Effector CD8-positive, alpha-beta T cell (primary cell): ENCODE measurements at places on chromosomes 12 and 14.

DNA sequence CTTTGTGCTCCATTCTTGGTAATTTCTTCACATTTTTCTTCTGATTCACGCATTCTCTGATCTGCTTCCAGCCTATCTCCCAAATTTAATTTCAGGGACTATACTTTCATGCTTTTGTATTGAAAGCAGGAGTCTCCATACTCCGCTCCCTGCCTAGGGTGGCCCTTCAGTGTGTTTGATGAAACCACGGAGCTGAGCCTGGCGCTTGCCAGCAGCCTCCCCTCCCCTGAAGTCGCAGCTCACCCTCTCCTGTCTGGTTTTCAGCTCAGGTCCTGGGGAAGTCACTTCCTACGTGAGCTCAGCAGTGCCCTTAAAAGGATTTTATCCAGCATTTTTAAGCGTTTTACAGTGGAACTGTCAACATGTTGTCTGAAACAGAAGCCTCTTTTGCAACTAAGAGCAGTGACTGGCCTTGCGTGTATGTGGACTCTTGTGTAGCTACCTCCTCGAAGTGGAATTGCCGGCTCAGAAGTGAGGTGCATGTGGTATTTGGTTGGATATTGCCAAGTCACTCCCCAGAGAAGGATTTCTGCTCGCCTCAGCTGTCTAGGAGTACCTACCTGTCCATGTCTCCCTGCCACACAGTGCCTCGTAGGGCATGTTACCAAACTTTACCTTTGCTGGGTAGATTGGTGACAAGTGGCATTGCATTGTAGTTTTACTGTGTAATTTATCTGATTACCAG, 78.5 kb downstream of the TESC start:
- DNase-seq = no peak

DNA sequence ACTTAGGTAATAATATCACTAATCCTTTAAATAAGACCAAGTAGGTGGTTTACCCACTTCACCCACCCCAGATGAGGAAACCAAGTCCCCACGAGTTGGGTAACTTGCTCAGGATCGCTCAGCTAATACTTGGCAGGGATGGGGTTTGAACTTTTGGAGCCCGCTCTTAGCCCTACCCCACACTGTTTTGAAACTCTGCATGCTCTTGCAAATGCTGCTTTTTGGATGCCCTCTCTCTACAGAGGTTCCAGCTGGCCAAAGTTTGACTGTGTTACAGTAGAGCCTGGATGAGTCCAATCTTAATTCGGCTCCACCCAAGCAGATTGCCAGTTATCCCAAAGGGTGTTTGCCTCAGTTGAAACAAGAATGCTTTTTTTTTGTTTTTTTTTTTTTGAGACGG, 6.8 kb downstream of the PLEKHG3 start:
- DNase-seq = no peak

DNA sequence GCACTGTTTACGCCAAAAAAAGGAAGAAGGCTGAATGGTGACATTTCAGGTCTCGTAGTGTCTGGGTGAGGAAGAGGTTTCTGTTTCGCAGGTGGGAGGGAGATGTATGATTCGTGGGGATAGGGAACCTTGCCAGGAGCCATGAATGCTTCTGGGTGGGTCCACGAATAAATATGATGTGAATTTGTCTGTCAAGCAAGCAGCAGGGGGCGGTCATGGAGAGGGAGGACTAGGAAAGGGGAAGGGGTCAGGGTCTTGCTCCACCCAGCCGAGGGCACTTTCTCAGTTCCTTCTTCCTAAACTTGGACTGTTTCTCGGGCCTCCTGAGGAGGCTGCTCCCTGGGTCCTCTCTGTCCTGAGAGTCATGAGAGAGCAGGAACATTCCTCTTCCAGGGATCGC, 72.5 kb downstream of the LGMN start:
- no peak for DNase-seq

DNA sequence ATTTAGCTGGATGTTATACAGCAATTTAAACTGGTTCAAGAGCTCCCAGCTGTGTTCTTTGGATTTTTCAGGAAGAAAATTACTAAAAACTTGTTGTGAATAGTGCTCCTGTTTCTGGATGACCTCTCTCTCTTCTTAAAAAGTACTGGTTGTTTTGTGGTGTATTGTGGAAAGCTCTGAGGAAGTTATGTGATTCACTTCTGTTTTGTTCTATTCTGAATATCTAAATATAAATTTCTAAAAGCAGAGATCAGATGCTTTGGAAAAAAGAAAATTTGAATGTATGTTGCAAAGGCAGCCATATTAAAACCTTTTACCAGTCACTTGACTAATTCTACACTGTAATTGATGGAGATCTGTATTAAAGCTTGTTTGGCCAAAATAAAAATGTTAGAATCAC, 3.4 kb upstream of the C3AR1 start:
- no peak for DNase-seq

DNA sequence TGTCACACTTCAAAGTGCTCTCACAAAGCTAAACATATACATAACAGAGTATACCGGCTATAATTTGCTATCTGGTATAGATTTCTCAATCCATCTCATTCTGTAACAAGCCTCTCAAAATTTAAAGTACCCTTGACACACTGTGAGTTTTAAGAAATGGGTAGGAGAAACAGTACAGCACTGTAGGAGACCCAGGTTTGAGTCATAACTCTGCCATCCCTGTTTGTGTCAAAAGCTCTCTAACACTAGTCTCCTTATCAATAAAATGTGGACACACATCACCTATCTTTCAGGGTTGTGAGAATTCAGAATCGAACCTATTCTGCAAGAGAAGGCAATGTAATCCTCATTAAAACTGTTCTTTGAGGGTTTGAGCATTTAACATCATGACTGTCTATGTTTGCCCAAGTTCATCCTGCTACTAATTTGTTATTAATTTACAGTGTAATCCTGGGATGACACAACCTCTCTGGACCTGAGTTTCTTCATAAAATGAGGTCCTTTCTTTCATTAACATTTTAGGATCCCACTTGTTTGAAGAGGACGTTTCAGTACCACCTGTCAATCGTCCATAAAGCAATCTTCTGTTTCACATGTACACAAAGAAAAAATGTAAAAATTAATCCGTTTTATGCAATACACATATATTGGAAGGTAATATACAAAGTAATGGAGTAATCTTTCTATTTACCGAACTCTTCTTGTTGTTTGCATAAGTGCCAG, 12.1 kb downstream of the SPTSSA start:
- no peak for DNase-seq

DNA sequence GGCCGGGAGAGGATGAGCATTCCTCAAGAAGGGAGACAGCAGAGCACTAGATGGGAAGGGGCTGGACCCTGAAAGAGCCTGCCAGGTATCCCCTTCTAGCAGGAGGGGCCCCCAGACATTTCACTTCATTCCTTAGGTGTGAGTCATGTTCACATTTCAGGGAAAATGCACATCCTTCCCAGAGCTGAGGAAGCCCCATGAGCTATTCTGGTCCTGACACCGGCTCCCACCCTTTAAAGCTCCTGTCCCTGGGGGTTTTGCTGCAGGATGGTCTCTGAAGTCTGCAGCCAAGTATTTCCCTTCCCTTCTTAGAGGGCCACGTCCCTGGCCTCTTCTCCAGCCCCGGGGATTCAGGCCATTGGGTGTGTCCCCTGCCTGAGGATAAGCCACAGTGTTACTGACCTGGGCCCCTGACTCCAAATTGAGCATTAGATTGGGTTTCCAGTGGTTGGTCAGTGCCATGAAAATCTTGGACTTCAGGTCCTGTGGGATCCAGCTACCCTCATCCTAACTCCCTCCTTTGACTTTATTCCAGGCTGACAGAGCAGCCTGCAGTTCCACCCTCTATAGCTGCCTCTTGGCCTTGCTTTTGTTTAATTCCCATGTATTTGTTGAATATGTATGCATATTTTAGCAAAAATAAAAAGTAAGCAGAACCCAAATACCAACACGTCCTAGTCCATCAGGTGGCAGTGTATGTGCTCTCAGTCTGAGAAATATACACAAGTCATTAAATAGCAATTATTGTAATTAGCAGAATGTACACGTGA, 267.1 kb downstream of the CACNA1C start:
- no peak for DNase-seq

GRCh38 chr12:99386907-99387306, 260.6 kb upstream of the GARIN6 start:
- no peak for DNase-seq

DNA sequence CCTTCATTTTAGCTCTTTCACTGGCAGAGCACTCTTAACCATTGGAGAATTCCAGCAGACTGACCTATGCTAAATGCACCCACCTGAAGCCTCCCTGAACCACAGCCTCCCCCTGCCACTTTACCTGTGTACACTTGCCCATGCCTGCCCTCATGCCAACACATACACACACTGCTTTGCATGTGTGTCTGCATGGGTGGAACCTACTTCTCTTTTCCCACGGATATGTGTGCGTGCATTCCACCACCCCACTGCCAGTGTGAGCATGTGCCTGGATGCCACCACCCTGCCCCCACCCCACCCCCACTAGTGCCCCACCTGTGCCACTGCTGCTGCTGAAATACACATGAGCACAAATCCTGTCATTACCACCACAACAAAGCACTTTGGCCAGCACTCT, 49.5 kb upstream of the EEA1 start:
- no peak for DNase-seq

DNA sequence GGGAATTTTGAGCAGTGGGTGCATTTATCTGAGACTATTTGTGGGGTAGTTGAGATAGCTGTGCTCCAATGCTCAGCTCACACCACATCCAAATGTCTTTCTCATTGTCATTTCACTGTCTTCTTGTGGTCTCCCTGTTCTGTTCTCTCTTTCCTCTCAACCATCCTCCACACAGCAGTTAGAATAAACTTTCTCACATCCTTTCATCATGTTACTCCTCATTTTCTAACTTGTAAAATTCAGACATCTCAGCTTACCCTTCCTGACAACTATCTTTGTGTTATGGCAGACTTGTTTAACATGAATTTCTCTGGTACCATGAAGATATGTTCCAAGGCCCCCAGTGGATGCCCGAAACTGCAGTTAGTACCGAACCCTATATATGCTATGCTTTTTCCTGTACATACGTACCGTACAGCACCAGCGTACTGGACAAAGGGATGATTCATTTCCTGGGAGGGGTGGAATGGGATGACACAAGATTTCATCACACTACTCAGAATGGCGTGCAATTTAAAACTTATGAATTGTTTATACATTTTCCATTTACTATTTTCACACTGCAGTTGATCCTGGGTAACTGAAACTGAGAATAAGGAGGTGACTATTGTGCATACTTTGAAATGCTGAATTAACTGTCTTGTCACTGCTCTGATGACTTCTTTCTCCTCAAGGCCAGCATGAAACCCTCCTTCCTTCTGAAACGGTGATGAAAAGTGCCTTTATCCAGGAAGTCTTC, 177.1 kb upstream of the SLC38A2 start:
- no peak for DNase-seq

DNA sequence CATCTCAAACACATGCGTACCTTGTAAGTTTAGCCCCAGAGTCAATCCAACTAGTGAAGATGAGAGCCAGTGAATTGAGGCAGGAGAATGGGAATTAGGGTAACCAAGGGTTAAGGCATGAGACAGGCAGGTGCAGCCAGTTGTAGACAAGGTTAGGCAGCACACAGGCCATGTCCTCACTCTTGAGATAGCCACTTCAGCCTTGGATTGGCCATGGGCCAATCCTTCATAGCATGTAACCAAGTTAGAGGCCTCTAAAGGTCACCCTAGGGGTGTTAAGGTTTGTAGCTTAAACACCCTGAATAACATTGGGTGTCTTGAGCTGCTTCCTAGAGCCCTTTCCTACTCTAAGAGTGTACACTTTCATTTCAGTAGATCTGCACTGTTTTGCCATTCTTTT, 208.2 kb upstream of the RBM19 start:
- DNase-seq = no peak

DNA sequence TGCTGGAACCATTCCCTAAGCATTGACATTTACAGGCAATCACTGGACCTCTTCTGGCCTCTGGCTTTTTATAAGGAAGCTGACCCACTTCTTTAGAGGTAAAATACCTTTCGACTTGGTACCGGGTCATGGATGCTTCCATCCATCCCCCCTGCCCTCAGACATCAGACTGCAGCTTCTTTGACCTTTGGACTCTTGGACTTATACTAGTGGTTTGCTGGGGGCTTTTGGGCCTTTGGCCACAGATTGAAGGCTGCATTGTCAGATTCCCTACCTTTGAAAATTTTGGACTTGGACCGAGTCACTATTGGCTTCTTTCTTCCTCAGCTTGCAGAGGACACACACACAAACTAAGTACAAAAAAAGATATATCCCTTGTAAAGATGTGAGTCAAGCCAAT, 86.1 kb downstream of the TTC6 start:
- DNase-seq = no peak

GRCh38 chr14:104702106-104702505, 12.7 kb downstream of the INF2 start:
- DNase-seq = no peak

- no peak for DNase-seq
Observed at GRCh38 chr12:7096979-7097378, 4.7 kb upstream of the C1R start.

GRCh38 chr14:26187996-26188620, 409.7 kb downstream of the NOVA1 start:
- no peak for DNase-seq

GRCh38 chr14:50037852-50038251, 78.5 kb downstream of the VCPKMT start:
- no peak for DNase-seq

GRCh38 chr12:100043631-100044030, 58.9 kb upstream of the ANKS1B start:
- DNase-seq = no peak

DNA sequence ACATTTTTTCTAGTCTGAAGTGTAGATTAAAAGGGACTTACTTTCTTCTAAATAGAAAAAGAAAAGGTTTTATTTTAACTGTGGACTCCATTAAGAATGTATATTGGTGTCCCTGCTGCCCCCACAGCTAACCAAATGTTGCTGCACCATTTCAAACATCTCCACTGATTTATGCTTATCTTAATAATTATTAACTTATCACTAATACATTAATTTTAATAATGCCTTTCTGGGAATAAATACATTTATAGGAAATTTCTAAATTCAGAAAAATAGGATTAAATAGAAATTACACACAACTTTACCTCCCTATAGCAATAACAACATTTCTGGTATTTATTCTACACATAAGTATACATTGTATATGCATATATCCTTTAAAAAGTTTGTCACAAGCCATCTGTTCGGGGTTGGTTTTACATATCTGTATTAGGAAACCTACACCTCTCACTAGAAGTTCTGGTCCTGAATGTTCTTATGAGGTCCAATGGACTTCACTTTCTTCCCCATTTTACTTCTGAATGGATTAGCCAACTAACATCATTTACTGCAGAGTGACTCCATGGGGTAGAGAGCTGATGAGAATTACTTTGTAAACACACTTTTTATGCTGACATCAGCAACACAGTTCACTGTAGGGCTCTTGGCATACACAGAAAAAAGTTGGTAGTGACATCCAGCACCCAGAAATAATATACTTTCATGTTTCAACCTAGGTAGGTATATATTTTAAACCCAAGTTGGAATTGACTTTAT, 9.4 kb upstream of the SELPLG start:
- DNase-seq = no peak
